Right kidney (tissue), 9 donors: ENCODE measurements at places on chromosomes 1 and 21.
A peak's percentile ranks its signal among the peaks of the same experiment; 100 is the strongest.

GRCh38 chr1:209784265-209785169 lies at the start of gene C1orf74:
Gene C1orf74 (minus strand): TSS chr1:209784559. CDS start chr1:209783634, 925 bp downstream.
- peak; percentile 92 for DNase-seq

DNA sequence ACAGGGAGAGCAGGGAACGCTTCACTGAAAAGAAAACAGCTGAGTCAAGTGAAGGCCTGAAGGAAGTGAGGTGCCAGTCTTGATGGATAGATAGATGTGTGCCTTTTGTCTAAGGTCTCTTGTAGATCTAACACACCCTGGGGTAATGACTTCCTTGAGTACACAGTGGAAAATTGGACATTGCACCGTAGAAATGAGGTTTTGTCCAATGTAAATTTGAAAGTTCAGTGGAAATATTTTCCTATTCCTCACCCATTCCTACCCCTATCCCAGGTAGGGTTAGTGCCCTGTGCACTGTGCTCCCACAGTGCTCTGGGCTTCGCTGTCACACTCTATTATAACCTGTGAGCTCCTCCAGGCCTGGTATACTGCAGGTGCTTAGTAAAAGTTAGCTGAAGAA lies 24.3 kb downstream of the ZMYND12 start:
- no peak for DNase-seq

DNA sequence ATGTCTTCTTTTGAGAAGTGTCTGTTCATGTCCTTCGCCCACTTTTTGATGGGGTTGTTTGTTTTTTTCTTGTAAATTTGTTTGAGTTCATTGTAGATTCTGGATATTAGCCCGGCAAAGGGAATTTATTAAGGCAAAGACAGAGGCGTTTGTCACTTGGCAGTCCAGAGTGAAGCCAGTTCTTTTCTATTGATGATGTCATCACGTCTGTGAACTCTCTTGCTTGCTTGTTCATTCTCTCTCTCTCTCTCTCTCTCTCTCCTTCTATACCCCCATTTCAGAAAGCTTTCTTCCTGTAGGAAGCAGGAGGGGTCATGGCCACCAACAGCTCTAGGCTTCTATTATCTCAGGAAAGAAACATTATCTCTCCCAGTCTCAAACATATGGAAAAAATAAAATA lies 291.3 kb downstream of the OMA1 start:
- DNase-seq: no peak

DNA sequence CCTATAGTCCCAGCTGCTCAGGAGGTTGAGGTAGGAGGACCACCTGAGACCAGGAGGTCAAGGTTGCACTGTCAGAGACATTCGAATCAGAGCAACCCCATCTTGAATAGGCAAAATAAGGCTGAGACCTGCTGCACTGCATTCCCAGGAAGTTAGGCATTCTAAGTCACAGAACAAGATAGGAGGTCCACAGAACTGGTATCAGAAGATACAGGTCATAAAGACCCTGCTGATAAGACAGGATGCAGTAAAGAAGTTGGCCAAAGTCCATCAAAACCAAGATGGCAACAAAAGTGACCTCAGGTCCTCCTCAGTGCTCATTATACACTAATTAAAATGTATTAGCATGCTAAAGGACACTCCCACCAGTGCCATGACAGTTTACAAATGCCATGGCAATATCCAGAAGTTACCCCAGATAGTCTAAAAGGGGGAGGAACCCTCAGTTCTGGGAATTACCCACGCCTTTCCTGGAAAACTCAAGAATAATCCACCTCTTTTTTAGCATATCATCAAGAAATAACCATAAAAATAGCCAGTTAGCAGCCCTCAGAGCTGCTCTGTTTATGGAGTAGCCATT lies 65.2 kb upstream of the KLHDC7A start:
- no peak for DNase-seq

DNA sequence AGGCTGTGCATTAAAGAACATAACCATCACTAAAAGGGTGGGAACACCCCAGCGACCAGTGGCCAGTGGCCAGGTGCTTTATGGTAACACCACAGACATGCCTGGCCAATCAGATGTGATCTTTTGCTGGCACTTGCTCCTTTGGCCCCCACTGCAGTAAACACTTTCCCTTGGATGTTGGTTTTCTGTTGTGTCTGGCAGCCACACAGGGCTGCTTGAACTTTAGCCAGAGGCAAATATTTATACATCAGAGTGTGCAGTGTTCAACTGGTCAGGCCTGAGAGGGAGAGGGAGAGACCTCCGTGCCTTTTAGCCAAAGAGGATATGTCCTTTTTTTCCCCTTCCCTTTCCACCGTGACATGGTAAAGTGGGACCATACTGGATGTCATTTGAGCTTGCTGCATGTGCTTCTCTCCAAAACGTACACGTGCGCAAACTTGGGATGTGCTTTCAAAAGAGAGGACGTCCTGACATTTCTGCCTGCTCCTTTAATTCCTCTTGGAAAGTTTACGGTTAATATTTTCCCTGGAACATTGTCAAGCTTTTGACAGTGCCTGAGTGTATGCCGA lies 101.2 kb downstream of the NFIA start:
- DNase-seq: peak; percentile 66
